Stimulated activated CD4-positive, alpha-beta T cell treated with anti-CD3 and anti-CD28 coated beads, TNF-alpha, amount 100 ng/mL, for 1 hour (primary cell): ENCODE measurements at places on chromosomes 1 and 21.

GRCh38 chr1:180244840-180245239 lies 14.8 kb downstream of the LHX4 start:
- DNase-seq = no peak

GRCh38 chr1:106232128-106232527 lies 824.3 kb upstream of the PRMT6 start:
- DNase-seq = no peak

DNA sequence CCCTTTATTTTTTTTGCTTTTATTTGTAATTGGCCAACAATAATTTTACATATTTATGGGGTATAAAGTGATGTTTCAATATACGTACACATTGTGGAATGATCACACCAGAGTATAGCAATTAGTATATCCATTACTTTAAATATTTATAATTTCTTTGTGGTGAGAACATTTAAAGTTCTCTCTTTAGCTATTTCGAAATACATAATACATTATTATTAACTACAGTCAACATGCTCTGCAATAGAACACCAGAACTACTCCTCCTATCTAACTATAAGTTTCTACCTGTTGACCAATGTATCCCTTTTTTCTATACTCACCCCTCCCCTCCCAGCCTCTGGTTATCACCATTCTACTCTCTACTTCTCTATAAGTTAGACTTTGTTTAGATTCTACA lies 77.4 kb downstream of the SCMH1 start:
- DNase-seq = no peak

DNA sequence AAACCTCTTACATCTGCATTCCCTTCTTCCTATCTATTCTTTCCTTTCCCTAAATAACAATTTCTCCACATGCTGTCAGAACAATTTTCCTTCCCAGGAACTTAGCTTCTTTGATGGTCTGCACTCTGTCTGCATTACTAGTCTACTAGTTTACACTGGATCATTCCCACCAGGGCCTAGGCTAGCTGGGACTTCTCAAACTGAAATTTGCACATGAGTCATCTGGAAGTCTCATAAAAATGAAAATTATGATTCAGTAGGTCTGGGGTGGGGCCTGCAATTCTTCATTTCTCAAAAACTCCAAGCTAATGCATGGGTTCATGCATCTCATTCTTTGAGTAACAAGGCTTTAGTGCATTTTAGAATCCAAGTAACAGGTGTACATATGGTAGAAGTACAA lies 74.2 kb downstream of the GABPA start:
- no peak for DNase-seq

GRCh38 chr21:46598581-46599572 lies 6.0 kb downstream of the S100B start:
- no peak for DNase-seq

DNA sequence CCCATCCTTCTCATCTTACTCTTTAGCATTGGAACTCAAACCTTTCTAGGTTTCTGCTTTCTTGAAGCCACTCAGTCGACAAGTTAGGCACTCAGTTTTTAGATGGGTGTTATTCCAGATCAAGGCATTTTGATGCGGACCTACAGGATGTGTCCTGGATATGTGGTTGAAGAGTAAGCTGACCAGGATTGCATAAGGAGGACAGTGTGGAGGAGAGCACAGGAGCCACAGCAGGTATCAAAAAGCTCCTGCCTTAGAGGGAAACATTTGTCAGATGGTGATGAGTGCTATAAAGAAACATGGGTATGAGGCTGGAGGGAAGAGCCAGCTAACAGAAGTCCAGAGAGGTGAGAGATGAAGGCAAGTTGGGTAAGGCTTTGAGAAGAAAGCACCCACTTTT lies 33.9 kb upstream of the OPRD1 start:
- no peak for DNase-seq
